AG09319 (cell line): ENCODE measurements at places on chromosomes 7 and 10.
A peak's percentile ranks its signal among the peaks of the same experiment; 100 is the strongest.

- DNase-seq = no peak
Measured at GRCh38 chr10:116470071-116470470, 42.4 kb downstream of the PNLIPRP3 start.

GRCh38 chr10:69851306-69851705, 49.6 kb downstream of the COL13A1 start:
- DNase-seq = no peak

DNA sequence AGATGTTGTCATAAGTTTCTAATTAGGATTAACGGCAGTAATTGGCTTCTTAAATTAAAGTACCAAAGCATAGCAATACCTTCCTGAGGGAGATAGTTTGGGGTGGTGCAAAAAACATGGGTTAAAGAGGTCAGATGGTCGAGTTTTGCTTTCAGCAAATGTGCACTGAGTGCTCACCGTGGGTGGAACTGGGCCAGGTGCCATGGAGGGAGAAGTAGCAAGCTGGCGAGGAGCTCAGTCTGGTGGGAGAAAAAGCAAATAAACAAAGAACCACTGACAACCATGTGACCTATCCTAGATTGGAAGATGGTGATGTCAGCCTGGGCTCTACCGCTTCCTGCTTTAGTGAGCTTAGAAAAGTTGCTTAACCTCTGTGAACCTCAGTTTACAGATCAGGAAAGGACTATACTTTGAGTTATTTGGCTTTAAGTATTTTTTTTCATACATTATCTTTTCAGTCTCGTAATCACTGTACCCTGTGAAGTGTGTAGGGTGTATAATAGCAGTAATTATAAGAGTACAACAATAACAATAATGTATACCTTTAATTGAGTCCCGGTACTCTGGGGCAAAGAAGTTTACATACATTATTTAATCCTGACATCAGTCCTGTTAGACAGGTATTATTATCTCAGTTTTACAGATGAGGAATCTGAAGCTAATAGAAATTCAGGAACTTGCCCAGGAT, 69.0 kb upstream of the PDCD4 start:
- peak; percentile 73 for DNase-seq

- DNase-seq = no peak
Measured at GRCh38 chr10:22658745-22659410, 55.5 kb downstream of the PIP4K2A start.

DNA sequence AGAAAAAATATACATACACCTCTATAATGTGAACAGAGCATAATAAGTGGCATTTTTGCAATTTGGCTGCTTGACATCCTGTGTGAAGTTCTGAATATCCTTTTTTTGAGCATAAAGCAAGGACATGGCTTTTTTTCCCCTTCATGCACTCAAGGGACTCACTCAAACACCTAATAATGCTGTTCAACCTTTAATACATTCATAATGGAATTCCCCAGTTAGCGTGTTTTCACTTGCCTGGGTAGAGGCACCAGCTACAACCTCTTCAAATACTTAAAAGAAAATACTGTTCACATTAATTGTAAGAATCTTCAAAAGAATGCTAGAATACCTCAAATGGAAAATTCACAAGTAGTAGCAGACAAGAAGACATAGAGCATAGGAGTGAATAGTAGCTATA, 316.8 kb downstream of the PCDH15 start:
- DNase-seq = no peak

GRCh38 chr10:74976565-74976964, 134.9 kb upstream of the SAMD8 start:
- no peak for DNase-seq

GRCh38 chr10:118843647-118844265, 89.0 kb upstream of the CACUL1 start:
- DNase-seq = no peak

DNA sequence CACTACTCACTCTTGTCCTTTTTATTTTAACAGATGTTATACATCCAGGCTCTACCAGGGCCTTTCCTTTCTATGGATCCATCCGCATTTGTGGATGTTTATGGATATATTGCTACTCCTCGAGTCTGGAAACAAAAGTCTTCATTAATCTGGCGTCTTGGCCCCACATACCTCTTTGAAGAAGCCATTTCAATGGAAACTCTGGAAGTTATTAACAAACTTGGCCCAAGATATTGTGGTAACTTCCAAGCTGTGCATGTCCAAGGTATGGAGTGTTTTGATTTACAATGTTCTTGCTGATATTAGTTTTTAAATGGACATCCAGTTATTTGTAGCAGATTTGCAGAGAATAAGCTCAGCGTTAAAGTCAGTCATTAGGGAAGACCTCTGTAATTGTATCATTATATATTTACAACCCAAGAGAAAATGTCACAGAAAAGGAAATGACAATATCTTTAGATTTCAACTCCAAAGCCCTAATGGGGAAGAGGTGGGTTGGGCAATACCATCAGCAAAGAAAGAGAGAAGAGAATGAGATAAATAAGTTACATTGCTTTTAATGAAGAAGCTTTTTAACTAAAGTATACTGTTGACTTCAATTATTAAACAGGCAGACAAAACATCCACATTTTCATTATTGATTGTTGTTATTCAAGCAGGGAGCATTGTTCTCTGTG, 102.1 kb downstream of the WDFY4 start:
- DNase-seq = no peak

GRCh38 chr7:157979636-157980340, 607.8 kb downstream of the PTPRN2 start:
- DNase-seq = no peak

- DNase-seq = no peak
Measured at GRCh38 chr7:73682745-73683055, 553 bp downstream of the DNAJC30 start.

GRCh38 chr7:26580064-26580591, 284.3 kb downstream of the SKAP2 start:
- DNase-seq = no peak

GRCh38 chr7:131753620-131754222, 197.3 kb upstream of the PODXL start:
- DNase-seq = no peak

- no peak for DNase-seq
Measured at GRCh38 chr10:53886325-53887300, 914.4 kb downstream of the PCDH15 start.

- DNase-seq = no peak
Measured at GRCh38 chr10:110040767-110041478, 33.1 kb downstream of the ADD3 start.

DNA sequence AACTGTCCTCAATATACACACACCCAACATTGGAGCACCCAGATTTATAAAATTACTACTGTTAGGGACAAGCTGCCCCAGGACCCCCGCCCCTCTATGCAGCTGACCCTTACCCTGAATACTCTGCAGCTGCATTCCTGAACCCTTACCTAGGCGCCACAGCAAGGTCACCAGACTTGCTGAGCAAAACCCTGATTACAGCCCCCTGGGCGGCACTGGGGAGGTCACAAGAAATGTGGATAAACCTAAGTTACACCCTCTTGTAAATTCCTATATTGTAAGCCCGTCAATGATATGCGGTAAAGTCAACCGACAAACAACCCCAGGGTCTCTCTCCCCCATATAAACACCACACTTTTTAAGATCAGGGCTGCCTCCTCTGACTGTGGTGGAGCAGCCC, 25.1 kb downstream of the SNX13 start:
- no peak for DNase-seq

DNA sequence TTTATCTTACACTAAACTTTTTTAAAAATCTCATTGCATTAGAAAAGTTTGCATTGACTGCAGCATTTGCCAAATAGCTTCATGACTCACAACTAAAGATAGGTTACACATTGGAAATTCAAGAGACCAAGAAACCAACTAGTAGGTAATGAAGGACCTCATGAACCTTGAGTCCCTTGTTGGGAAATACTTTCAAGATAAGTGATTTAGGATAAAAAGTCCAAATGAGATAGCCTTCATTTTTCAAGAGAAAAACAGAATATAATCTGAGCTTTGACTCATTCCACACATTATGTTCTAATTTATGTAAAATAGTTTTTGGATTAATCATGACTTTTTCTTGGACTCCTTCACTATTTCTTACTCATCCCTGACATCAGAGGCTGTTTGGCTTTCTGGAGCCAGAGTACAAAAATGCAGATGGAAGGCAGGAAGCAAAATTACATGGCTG, 13.1 kb upstream of the LIPF start:
- peak; percentile 58 for DNase-seq

DNA sequence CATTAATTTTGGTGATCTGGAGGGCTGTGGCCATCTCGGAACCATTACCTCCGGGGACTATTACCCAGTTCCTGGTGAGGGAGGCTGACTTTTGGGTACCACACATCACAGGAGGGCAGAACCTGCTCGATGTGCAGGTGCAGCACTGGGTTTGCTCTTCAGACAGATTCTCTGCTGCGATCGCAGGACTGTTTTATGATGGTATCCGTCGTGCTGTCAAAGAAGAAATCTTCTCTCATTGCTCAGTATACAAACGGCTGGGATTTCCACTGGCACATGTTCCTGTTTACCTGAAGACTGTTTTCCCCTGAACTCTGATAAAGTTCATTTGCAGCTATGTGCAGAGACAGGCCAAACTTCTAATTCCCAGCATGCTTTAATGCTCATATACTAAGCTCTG, 27.2 kb upstream of the SHH start:
- no peak for DNase-seq

- DNase-seq = no peak
Measured at GRCh38 chr10:62045765-62046521, 144.4 kb downstream of the ARID5B start.

GRCh38 chr10:86721232-86721631, 35.2 kb upstream of the BMPR1A start:
- no peak for DNase-seq

DNA sequence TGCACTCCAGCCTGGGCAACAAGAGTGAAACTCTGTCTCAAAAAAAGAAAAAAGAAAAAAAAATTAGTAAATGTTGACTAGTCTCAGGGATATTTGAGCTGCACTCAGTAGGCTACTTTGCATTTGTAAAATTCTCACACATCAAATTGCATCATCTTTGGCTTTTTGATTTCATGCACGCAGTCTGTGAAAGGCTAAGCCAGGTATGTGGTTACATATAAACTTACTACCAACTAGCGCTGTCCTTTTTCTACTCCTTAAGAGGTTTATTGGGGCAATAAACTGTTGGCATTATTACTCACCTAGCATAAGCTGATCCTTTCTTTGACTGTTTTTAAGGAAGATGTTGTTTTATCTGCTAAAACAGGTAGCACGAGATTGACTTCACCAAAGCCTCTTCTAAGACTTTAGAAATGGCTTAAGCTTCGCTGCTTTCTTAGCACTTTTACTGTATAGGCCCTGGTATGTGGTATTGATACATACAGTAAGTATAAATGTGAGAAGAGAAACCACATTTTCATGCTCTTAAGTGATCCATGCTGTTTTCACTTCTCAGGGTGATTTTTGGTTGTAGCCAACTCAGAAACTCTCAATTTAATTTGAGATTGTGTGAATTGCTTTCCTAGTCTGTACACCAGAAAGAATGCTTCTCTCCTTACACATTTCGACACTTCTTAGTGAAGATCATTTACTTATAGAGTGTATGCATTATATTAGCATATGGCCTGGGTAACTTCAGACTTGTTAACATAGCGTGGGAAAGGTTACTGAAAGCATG, 323.9 kb downstream of the AUTS2 start:
- no peak for DNase-seq

GRCh38 chr10:109966961-109967738, 40.6 kb upstream of the ADD3 start:
- DNase-seq = no peak

DNA sequence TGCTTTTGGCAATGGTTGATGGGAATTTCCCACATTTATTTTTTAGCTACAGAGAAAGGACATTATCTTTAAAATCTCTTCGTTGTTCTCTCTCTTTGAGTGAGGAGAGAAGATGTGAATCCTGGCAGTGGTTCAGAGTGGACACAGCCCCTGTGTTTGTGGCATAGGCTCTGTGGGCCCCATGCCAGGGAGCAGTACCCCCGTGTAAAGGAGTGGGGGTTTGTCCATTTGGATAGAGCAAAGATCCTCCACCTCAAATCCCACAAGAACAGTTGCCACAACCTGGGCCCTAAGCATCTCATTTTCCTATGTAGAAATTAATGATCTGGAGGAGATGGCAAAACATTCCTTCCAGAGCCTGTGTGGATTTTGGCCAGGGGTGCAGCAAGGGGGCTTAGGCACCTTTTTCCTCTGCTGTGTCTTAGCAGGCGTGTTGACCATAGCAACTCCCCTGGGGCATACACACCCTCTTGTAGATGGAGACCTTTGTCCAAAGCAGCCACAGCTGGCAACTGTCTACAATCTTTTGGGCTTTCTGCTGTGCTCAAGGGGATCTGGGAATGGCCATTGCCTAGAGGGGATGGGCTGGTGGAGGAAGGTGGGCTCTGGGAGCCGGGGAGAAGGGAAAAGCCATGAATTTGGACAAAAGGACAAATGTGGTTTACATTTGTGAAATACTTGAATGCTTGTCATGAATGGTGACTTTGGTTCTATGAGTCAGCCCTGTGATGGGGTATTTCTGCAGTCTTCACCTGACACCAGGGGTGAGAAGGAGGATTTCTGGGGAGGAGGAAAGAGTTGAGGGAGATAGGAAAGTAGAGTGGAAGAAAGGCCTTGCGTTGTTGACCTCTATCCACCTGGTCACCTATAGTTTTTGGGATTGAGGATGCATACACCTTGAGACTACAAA, 92.0 kb downstream of the TCF7L2 start:
- no peak for DNase-seq

DNA sequence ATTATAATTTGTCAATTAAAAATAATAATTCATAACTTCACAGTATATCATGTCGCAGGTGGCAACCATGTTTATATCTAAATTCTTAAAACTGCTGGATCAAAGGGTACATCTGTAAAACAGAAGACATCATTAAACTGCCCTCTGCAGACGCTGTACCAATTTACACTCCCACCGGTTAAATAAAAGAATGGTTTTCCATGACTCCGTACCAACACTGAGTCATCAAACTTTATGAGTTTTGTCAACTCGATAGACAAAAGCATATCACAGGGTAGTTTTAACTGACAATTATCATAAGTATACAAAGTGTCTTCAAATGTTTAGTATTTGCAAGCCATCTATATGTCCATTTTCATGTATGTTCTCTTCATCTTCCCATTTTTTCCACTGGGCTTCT, 5.7 kb upstream of the GSTK1 start:
- DNase-seq = no peak

DNA sequence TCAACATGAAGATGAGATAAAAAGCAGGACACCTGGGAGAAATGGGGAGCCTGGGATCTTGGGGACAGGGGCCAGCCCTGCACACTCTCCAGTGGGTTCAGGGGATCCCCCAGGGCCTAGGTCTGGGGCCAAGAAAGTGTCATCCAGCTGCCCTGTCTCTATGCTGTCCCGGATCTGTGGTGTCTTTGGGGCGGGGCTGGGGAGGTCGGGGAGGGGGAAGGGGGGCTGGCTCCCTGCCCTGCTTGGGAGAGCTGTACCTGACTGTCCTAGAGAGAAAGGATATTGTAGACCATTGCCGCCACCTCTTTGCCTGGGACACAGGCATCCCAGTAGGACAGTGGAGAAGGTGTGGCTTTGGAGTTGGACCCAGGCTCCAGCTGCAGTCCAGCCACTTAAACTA, 7.0 kb upstream of the SPACDR start:
- DNase-seq = no peak

DNA sequence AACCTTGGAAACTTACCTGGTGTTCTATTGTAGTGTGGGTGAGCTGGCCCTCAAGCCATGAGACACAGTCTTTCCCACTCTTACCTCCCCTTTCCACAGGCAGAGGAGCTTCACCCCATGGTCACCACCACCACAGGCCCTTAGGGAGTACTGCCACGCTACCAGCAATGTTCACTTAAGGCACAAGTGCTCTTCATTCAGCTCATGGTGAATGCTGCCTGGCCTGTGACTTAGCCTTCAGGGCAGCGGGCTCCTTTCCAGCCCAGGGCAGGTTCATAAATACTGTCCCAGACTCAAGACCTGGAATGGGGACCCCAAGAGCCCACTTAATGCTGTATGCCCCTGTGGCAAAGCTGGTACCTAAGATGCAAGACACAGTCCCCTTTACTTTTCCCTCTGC, 109.4 kb downstream of the MYO3A start:
- no peak for DNase-seq
